CD4-positive, alpha-beta T cell treated with Interleukin-6 at 100 ng/mL for 8 hours (primary cell): ENCODE measurements at places on chromosomes 1 and 21.

DNA sequence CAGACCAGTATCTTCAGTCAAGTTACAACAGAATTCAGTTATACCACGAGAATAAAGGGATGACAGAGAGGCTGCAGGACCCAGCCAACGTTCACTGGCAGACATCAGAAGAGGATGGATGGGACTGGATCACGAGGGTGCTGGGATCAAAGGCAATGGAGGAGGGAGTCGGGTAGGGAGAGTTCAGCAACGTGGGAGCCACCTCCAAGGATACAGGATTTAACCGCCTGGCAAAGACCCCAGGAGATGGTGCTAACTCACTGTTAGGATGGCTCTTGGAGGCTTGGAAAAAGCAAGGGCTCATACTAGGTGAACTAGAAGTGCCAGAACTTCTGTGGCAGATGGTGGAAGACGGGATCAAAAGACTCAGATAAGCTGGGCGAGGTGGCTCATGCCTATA is 99.1 kb upstream of the DISP3 start:
- DNase-seq = no peak

- DNase-seq = peak; percentile 36
These were observed 11.5 kb downstream of the HIPK1 start for GRCh38 chr1:113940365-113941244.

DNA sequence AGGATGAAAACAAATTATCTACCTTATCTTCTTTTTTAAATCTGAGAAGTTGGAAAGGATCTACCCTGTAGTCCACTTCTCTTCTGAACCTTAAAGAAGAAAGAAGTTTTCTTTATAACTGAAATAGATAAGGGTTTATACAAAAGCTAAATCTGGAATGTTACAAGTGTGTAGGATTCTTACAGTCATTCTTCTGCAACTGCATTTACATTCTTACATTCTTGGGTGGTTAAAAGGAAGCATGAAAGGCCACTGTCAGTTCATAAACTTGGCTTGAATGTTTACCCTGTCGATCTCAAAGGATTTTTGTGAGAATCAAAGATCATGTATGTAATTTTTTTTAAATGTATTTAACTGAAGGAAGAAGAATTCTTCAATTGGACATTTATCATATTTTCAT is 142.1 kb upstream of the BRINP3 start:
- DNase-seq = no peak

DNA sequence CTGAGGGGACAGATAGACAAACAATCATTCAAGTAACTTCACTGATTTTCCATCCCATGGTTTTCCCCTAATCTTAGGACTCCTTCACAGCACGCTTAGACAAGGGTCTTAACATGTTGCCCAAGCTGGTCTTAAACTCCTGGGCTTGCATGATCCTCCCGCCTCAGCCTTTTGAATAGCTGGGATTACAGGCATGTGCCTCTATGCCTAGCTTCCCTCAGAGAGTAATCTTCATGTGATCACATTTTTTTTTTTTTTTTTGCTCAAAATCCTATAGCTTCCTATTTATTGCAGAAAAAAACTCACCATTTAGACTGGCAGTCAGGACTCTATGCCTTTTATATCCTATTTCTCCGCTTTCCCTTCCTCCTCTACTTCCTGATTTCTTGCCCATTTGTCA is 90.4 kb upstream of the DPH5 start:
- DNase-seq = no peak

GRCh38 chr1:160740133-160740688 is 1.2 kb downstream of the SLAMF7 start:
- DNase-seq = no peak

DNA sequence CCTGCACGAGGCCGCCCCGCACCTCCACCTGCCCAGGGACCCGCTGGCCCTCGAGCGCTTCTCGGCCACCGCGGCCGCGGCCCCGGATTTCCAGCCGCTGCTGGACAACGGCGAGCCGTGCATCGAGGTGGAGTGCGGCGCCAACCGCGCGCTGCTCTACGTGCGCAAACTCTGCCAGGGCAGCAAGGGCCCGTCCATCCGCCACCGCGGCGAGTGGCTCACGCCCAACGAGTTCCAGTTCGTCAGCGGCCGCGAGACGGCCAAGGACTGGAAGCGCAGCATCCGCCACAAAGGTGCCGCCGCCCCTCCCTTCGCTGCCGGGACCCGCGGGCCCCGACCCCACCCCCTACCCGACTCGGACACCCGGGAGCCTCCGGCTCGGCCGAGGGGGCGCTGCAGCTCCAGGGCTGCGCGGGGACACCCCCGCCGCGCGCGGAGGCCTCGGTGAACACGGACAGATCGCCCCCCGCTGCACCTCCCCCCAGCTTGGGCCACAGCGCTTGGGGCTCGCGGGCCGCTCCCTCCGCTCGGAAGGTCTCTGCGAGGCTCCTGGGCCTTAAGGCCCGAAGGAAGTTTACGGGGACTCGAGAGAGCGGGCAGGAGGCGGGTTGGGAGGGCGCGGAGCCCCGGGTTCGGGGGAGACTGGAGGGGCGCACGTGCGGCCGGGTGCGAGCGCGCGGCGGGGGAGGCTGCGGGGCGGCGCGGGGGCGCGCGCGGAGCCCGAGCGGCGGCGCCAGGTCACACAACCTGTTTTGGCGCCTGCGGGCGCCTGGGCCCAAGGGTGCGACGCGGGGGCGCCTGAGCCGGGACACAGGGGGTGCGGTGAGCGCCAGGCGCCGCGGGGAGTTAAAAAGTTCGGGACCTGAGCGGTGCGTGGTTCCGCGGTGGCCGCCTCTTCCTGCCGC is 1.2 kb downstream of the SAMD11 start:
- DNase-seq = no peak

- DNase-seq = no peak
These were observed 182.1 kb downstream of the TTLL7 start for GRCh38 chr1:83816836-83817235.
